ENCODE measurements at places on chromosomes 5 and 9. TPM values are rescaled to one million over a fixed set of nuclear protein-coding genes. Genes with fewer than 3 reads are reported as not detected.

Gene RANBP17
- total RNA-seq, result 12.3 TPM

Gene PCDHA8
- total RNA-seq, result 0.38 TPM

Gene MAST4
- total RNA-seq, result 56.9 TPM

Gene C9orf50
- not detected for total RNA-seq

Gene SPINK4
- total RNA-seq, result not detected

Gene GLIPR2
- total RNA-seq, result 108 TPM

Gene HRH2
- 9.6 TPM for total RNA-seq

Gene PCDHGA4
- total RNA-seq, result 3.1 TPM

DNA sequence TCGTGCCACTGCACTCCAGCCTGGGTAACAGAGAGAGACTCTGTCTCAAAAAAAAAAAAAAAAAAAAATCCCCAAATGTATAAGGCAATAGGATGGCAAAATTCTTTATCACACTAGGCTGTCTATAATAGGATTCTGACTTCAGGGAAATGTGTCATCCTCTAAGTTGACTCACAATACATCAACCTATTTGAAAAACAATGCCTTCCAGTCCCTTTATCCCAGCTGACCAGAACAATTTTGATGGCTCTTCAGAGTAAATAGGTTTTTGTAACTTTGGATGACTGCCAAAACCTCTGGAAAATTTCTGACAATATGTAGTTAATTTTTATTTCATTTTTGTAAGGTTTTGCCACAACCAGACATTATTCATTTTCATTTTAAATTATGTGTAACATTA is 184.1 kb downstream of the CCDC192 start:
- DNase-seq, result no peak

GRCh38 chr9:68710111-68710471 is 5.1 kb downstream of the PIP5K1B start:
- DNase-seq, result no peak

GRCh38 chr5:163105456-163105855 is 331.9 kb upstream of the CCNG1 start:
- no peak for DNase-seq

DNA sequence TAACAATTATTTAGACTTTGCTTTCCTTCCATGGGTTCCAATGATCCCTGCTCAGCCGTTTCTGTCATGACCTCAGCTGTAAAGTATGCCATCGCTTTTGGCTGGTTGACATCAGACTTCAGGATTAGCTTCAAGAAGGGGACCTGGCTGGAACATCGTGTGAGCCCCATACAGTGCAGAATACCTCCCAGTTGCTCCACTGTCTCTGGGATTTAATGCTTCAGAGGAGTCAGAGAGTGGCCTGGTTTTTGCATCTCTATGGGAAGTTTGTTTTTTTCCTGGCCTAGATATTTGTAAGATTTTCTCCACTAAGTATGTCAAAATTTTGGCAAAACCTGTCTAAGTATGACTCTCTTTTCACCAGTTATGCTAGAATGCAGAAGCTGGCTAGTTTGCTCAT is 216.9 kb downstream of the GABBR2 start:
- DNase-seq, result no peak

- DNase-seq, result no peak
These were observed 12.6 kb upstream of the ENDOG start for GRCh38 chr9:128805661-128806060.

DNA sequence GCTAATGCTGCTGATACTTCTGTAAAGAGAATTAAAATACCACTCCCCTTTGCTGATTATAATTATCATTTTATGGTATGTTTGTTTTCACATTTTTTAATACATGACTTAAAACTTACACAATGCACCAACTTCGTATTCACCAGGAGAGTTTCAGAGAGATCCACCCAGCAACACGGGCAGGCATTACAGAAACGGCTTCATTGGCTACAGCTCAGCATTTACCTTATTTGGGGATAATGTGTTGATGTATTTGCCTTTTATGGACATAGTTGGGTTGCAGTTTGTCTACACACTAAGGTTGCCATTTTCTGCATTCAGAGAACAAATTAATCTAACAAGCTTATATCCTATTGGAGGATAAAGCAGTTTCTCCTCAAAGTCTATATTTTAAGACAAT is 423.6 kb downstream of the PRDM9 start:
- no peak for DNase-seq

DNA sequence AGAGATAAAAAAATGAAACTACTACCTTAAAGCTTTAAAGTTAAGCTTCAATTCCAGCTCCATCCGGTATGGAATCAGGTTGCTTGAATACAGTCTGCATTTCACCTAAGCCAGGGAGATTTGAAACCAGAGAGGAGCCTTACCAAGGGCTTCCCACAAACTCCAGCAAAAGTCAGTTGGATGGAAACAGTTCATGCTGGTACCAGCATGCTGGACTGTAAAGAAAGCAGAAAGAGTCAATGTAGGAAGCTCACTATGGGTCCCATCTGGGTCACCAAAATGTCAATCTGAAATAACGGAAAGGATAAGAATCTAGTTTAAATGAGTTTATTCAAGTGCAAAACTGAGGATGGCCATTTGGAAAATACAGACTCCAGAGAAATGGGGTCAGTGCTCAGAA is 65.3 kb downstream of the CDO1 start:
- DNase-seq, result no peak

DNA sequence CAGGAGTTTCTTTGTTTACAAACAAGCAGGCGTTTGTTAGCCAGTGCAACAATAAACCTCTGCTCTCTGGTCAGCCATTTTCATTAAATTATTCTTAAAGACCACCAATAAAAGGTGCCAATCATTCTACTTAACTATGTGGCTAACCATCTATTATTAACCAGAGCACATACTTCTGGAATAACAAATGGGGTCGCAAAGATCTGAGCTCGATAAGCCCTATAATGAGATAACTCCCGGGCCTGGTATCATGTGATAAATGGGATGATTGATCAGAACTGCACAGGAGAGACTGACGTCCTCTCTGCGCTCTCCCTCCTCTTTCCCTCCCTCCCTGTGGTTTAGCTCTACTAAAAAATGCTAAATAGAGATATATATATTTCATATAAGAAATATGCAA is 488.2 kb downstream of the NTRK2 start:
- DNase-seq, result no peak

DNA sequence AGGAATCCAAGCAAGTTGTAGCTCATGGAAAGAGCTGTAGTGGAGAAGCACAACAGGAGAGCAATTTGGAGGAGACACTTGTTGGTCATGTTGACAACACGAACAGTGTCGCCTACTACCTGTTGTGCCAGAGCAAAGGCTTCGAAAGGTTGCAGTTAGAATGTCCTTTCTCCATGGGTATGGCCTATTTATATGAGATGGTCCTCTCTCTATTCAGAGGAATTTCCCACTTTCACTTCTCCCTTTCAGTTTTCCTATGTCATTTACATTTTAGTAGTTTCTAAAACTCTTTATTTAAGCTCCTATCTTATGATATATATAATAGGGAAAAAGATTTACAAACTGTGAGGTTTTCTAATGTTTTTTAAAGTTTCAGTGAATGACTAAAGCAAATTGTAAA is at the start of gene IFNB1:
TSS of gene IFNB1 (minus strand) at position 162 of the 400 bp plus-strand sequence. CDS start at position 89, 73 bp downstream.
- no peak for DNase-seq

- no peak for DNase-seq
These were observed 15.4 kb upstream of the IARS1 start for GRCh38 chr9:92308893-92309292.

GRCh38 chr5:90944116-90944515 is 385.5 kb downstream of the ADGRV1 start:
- DNase-seq, result no peak

- no peak for DNase-seq
These were observed 9.8 kb upstream of the FTMT start for GRCh38 chr5:121841892-121842291.

DNA sequence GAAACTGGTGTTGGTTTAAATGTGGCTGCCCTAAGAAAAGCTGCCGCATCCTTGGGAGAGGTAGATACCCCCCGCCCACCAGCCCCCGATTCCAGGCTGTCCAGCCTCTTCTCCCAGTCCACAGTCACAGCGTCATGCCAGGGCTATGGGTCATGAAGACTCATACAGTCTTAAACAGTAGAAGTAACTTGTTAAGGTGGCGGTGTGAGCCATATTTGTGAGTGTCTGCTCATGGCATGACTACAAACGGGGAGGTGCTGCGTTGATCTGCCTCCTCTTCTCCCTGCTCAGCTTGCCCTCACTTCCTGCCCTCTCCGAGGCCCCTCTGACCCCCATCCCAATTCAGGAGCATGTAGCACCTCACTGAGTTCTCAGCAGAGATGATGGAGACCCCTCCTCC is 20.8 kb downstream of the FGD3 start:
- no peak for DNase-seq
